ENCODE measurements at places on chromosomes 5 and 9.

- no peak for DNase-seq
These were observed 555.3 kb upstream of the PTGER4 start for GRCh38 chr5:40124367-40124766.

DNA sequence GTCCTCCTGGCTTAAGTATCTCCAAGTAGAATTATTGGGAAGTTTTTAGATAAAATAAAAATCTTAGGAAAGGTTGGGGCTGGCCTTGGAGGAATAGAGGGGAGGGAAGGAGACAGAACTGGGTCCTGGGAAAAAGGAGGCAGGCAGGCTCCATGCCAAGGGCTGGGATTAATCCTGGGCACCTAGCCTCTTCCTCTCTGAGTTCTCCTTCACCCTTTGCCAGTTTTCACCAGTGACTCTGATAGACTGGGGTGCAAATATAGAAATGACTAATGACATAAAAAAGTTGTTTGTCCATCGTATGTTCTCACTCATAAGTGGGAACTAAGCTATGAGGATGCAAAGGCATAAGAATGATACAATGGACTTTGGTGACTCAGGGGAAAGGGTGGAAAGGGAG, 81.9 kb downstream of the RMI1 start:
- DNase-seq, result no peak

DNA sequence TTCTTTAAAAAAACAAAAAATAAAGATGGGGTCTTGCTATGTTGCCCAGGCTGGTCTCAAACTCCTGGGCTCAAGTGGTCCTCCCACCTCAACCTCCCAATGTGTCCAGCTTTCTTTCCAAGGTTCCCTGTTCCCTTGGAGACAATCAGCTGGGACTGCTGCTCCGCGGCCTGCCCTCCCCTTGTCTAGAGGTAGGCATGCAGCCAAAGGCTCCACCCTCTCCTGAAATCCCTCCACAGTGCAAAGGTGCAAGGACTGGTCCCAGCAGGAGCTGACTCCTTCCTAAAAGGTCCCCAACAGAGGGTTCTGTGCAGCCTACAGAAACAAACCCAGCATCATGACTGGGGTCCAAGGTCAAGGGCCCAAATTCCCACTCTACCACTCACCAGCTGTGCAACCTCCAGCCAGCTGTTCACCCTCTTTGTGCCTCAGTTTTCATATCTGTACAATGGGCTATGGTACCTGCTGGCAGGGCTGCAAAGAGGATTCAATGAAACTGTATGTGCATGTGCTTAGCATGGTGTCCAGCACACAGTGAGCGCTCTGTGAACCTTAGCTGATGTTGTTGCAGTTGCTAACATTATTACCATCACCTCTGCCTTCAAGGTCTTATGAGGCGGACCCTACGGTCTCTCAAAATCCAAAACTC, 47.5 kb downstream of the BARX1 start:
- DNase-seq, result no peak

GRCh38 chr5:88502179-88503040, 233.8 kb upstream of the TMEM161B start:
- no peak for DNase-seq

DNA sequence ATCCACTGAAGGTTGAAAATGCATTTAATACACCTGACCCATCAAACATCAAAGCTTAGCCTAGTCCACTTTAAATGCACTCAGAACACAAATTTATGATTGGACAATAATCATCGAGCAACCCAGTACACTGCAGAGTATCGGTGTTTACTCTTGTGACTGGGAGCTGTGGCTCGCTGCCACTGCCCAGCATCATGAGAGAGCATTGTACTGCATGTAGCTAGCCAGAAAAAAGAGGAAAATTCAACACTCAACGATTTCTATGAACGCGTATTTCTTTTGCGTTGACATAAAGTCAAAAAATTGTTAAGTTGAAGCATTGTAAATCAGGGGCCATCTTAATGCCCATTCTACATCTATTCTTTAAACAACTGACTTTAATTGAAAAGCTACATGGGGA, 95.1 kb upstream of the CD180 start:
- DNase-seq, result no peak

GRCh38 chr5:124071039-124071438, 559.1 kb downstream of the CSNK1G3 start:
- DNase-seq, result no peak

DNA sequence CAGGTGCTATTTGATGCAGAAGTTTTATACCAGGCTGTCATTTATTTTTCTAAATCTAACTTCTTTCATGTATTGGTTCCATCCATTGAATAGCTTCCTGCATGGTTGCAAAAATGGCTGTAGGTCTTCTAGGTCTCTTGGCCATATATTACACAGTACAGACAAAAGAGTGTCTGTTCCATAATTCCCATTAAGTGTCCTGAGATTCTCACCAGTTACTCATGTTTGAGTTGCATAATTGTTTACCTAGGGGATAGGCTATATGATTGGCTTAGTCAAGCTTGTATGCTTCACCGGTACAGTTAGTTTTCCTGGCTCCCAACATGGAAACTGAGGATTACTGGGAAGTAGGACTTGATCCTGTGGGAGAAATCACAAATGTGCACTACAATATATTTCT, 399.4 kb upstream of the NUDT12 start:
- no peak for DNase-seq

DNA sequence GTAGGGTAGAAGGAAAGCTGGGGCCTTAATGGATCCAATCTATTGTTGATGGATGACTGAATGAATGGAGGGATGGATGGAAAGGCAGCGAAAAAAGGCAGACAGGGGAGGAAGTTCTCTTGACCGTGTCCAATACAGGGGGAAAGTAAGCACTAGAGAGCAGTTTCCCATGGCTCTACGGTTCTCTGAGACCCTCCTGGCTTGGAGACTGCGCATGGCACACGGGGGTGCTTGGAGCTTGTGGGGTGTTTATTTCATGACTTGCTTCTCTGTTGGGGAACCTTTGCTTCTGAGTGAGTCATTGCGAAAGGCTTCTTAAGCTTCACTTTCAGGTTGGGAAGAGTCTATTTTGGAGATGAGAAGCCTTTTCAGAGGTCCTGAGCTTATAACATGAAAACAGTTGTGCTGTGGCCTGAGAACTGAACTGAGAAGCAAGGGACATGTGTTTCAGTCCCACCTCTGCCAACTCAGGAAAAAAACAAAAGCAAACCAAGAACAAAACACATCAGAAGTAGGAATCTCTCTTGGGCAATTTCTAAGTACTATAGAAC, 12.8 kb upstream of the TEX48 start:
- no peak for DNase-seq

DNA sequence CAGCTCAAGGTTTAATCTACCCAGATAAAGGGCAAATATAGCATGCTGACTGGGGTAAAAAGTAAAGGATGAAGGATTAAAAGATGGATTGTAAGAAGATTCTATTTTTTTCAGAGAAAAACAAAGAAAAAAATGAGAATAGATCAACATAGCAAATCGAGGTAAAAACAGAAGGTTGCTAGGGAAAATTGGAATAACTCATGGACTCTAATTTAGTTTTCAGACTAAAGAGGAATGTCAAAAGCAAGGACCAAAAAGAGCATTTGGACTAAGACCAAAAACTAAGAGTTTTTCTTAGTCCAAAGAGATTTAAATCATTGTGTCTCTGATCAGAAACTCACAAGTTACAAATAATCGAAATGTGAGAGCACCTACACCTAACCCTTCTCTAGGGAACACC, 250.7 kb upstream of the PTPRD start:
- DNase-seq, result no peak

DNA sequence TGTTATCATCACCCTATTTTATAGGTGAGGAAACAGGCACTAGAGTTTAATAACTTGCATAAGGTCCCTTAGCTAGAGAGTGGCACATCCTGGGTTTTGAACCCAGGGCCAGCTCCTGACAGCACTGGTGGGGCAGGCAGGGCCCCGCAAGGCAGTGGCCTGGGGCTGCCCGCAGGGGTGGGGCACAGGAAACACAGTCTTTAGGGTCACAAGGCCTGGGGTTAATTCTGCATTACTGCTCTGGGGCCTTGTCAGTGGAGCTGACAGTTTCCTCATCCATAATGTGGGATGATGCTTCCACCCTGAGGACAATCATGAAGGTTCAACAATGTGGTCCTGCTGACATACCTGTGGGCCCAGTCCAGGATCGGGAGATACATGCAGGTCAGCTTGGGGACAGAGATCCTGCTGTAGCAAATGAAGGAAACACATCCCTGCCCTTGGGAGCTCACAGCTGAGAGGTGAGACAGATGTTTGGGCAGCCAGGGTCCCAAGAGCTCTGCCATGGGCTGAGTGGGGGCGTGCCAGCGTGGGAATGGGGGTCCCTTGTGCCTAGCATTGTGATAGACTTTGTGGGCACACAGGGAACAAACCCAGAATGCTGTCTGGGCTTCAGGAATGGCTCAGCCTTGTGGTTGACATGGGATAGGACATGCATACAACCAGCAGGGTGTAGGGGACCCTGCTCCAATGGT, 14.7 kb downstream of the FGF18 start:
- DNase-seq, result no peak
